ENCODE measurements at places on chromosomes 11 and 22.

- no peak for DNase-seq
Observed at GRCh38 chr11:35324183-35324886, 95.0 kb downstream of the SLC1A2 start.

DNA sequence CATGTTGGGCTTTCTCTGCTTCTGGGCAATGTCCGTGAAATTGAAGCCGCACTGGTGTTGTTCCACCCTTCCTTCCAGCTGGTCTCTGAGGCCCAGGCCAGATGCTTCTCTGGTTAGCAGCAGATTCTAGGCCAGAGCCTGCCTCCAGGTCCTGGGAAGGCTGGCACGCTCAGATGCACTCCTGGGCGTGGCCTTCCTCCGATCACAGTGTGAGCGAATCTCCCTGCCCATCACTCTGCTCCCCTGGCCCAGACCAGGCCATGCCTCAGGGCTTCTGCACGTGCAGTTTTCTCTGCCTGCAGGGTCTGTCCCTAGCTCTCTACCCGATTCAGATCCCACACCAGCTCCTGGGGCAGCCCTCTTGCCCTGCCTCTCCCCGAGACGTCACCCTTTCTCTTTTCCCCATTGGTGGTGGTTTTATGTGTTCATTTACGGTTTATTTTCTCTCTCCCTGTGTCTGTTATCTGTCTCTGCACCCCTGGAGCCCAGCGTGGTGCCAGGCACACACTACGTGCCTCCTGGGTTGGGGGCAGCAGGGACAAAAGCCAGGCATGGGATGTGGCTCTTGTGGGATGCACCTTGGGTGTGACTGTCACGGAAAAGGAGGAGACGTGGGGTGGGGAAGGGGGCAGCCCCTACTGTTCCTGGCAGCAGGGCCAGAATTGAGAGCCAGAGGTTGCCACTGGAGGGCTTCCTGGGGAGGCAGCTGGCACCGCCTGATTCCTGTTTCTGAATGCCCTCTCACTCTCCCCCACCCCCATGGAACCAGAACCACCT is 66.0 kb downstream of the KCNQ1 start:
- DNase-seq: no peak

DNA sequence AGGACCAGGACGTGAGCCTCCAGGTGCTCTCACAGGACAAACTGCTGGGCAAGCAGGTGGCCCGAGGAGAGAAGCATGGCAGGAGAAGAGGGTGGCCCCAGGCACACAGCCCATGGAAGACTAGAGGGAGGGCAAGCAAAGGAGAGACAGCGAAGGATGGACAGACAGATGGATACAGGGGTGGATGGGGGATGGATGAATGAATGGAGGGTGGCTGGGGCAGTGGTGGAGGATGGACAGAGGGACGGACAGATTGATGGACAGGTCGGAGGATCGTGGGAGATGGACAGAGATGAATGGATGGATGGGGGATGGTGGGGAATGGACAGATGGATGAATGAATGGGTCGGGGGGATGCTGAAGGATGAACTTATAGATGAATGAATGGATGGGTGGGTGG is 22.7 kb downstream of the ARVCF start:
- no peak for DNase-seq

DNA sequence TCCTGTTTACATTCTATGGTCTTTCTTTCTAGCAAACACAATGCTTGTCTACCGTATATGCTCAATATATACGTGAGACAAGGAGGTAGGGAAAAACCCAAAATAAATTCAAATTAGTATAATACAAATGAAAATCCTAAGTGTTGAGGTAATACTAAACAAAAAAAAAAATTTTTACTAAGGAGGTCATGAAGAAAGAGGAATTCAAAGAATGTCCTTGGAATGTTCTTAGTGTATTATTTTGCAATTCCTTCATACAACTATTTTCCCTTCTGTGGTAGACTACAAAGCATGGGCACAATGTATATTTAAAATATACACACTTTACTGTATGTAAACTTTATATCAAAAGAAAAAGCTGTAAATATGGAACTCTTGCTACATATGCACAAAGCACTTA is 36.4 kb downstream of the PIK3C2A start:
- DNase-seq: peak; percentile 15

DNA sequence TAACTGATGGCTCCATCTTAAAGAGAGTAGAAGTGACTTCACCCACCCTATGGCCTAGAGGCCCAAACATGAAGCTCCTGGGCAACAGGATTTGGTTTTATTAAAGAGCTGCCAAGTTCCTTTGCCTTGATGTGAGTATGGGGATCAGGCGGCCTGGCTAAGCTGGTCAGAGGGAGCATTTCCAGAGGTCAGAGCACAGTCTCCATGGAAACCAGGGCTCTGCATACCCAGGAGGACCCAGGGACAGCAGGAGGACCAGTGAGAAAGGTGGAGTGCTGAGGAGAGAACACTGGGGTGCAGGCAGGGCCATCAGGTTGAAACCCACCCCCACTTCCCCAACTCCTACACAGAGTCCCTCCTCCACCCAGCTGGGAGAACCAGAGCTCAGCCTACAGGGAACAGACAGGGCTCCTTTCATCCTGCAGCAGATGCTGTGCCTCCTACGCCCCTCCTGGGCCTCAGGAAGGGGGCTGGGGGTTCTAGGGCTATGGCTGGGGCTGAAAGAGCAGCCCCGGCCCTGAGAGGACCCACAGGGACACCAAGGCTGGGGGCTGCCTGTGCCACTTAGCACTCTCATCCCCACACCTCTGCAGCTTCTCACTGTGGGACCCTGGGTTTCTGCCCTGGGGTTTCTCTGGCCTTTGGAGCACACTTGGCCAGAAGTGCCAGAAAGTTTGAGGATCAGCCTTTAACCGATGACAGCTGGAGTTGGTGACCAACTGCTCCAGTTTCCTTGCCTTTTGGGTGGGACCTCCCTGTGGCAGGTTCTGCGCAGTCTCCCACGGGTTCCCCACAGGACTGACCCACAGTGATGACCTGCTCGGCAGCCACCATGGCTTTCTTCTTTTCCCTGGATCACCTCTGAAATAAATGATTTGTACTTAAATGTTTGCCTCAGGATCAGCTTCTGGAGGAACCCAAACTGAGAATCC is 13.8 kb upstream of the P2RY6 start:
- no peak for DNase-seq

- DNase-seq: no peak
Observed at GRCh38 chr11:346529-346928, 22.8 kb upstream of the B4GALNT4 start.

DNA sequence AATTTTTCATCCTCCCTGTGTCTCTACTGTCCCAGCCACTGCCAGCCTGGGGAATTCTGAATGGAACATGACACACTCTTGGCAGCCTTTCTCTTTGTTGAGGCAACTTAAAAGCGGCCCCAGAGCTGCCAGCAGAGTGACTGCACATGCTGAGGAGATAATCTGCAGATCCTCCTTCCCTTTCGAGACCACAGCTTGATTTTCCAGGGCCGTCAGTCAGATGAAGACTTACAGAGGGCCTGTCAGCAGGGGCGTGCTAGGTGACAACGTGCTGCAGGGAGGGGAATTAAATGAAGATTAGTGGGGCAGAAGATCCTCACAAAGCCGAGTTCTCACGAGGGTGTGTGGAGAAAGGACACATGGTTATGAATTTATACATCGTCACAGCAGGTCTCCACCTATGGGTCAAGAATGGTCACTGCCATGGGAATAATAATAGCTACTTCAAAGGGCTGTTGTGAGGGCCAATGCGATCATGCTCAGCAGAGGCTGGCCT is 193.5 kb upstream of the PITPNB start:
- DNase-seq: peak; percentile 60

- DNase-seq: peak; percentile 58
Observed at GRCh38 chr22:35582861-35583670, 34.1 kb downstream of the MB start.

DNA sequence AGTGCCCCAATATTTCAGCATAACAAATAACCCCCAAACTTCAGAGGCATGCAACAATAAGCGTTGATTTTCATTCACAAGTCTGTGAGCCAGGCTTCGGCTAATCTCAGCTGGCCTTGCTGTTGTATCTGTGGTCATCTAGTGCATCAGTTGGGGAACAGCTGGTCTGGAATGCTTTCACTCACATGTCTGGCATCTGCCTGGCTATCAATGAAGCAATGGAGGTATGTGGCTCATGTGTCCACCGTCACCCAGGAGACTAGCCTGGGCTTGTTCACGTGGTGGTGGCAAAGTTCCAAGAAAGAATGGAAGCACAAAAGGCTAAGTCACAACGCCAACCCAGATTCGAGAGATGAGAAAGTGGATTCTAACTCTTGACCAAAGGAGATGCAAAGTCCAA is 304.8 kb upstream of the ISX start:
- no peak for DNase-seq

DNA sequence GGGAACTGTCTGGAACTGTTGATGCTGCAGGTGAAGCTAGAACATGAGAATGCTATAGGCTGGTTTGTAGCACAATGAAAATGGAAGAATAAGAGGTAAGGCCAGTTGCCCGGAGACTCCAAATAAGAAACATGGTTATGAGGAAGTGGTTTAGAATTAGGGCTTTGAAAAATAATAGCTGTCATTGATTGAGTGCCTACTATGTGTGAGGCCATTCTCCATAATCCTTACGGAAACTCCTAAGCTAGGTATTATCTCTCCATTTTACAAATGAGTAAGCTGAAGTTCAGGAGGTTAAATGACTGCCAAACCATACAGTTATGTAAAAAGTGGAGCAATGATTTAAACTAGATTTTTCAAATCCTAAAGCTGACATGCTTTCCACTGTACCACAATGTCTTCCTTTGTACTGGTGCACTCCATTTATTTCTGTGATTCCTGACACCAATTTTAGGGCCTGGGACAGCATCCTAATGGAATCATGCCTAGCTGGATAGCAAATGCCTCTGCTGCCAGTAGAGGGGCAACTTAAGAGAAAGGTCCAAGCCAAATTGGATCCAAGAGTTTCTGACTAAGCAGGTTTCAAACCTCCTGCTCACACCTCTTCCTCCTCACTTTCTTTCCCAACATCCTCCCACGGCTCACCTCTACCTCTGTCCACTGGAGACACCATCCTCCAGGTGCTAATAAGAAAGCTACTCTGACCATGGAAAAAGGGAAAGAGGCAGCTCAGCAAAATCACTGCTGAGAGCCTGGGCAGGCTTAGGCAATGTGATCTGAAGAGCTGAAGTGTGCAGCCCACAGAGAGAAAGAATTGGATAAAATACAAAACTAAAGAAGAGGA is 46.9 kb upstream of the PICALM start:
- peak; percentile 30 for DNase-seq

DNA sequence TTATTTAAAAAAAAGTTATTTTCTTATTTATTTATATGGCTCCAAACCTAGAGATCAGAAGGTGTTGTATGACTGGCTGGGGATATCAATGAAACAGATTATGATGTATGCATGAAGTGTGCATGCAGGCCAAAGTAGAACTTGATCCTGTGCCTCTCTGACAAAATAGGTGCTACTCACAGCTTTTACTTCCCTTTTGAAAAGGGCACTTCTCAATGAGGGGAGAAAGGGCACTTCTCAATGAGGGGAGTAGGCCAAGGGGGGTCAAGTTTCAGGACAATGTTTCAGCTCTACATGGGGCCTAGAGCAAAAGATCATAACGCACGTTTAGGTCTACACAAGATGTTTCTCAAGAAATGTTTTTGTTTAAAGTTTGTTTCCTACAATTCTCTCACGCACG is 397.5 kb downstream of the ETS1 start:
- no peak for DNase-seq

- DNase-seq: peak; percentile 29
Observed at GRCh38 chr11:123033895-123034294, 28.0 kb downstream of the HSPA8 start.

DNA sequence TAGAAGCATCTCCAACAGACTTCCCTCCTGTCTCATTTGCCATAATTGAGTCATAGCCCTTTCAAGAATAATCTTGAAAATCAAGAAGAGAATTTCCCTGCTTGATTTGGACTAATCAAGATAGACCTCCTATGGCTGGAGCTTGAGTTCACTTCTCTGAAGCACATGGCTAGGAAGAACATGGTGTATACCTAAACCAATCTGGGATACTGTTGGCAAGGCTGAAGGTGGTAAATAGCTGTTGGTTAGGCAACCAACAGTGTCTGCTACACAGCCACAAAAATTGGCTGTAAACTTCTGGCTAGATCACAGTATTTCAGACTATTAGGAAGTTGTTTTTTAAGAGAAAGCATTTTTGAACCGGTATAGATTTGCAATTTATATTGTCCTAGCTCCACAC is 4.9 kb downstream of the CRYAB start:
- DNase-seq: no peak

DNA sequence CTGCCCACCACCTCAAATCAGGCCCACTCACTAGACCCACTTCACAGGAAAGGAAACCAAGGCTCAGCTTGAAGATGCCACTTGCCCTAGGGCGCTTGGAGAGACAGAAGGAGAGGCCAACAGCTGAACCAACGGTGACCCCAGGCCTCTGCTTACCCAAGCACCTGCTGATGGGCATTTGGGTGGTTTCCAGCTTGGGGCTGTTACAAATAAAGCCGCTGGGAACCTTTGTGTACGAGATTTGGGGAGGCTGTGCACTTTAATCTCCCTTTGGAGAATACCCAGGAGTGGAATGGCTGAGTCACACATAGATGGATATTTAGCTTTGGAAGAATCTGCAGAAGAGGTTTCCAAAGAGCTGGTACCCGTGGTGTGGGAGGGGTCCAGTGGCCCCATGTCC is 50.9 kb upstream of the LINC01488 start:
- DNase-seq: no peak

DNA sequence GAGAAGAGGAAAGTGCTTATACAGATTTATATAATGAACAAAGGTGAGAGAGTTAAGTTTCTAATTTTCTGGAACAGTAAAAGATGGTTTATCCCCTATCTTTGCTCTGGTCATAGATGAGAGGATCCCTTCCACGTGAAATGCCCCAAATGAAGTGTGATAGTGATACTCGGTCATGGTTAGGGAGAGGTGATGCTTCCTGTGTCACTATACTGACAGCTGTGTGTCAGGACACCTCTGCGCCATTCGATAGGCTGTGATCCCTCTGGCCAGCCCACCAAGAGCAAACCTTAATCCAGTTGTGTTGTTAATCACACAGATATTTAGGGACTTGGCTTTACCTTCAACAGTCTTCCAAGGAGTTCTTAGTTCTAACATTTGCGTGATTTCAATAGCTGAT is 57.7 kb downstream of the NCAM1 start:
- DNase-seq: no peak

DNA sequence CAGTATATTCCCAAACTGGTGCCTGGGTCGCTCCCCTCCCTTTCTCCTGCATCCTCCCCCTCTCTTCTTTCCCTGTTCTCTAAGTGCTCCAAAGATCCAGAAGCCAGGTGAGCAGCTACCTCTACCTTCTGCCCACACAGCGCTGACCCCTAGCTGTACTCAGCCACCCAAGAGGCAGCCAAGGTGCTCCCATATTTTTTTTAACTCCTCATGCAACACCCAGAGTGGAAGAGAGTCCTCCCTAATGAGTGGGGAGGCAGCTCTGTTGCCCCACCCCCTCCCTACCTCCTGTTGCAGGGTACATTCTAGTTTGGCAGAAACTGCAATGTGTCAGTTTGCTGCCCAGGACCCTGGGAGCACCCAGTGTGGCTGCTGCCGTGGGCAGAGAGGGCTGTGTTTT is 40.2 kb downstream of the RPL27A start:
- DNase-seq: no peak

- no peak for DNase-seq
Observed at GRCh38 chr22:43726322-43726721, 85.8 kb downstream of the EFCAB6 start.
